Thymus (tissue), 14 donors: ENCODE measurements at places on chromosomes 6 and 20. TPM values are rescaled to one million over a fixed set of nuclear protein-coding genes. Genes with fewer than 3 reads are reported as not detected.

DNA sequence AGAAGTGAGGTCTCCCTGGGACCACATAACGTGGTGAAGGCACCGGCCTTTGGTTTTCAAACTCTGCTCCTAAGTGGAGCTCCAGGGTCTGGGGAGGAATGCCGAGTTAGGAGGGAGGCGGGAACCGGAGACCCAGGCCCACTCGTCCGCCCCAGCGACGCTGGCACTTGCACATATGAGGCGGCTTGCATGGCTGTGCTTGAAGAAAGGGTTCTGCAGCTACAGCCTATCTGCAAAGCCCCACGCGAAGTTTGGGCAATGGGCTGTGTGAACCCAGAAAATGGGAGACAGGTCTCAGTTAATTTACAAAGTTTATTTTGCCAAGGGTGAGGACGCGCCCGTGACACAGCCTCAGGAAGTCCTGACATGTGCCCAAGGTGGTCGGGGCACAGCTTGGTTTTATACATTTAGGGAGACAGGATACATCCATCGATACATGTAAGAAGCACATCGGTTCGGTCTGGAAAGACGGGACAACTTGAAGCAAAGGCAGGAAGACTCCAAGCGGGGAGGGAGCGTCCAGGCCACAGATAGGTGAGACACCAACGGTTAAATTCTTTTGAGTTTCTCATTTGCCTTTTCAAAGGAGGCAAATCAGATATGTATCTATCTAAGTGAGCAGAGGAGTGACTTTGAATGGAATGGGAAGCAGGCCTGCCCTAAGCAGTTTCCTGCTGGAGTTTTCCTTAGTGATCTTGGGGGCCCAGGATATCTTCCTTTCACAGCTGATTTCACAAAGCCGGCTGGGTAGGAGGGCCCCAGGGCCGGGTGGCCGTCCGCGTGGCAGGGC is 782 bp upstream of the PCMTD2 start:
- peaks cover 10% of the 10 kb centered on the region for H3K27me3 ChIP-seq
- peaks cover 18% of the 10 kb centered on the region for H3K4me1 ChIP-seq
- H3K27ac ChIP-seq = no peak overlapping the region
- H3K36me3 ChIP-seq = no peaks in the 10 kb centered on the region
- DNase-seq = no peak
- peak overlapping the region; percentile 47 for H3K4me3 ChIP-seq

DNA sequence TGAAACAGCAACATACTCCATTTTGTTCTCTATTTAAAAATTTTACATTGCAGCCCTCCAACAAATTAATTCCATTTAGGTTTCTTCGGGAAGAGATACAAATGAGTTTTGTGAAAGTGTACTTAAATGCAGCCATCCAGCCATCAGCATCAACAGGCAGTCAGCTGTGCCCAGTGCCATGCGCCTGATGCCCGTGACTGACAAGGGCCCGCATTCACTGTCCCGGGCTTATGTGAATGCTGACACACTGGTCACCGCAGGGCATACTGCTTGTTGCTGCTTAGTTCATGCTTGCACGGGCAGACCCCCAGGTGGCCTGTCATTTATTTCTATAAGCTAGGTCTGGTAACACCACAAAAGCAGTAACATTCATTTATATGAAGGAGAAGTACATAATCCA is 224.9 kb upstream of the QKI start:
- H3K27ac ChIP-seq = no peak overlapping the region
- H3K4me1 ChIP-seq = no peaks in the 10 kb centered on the region
- no peak overlapping the region for H3K4me3 ChIP-seq
- no peaks in the 10 kb centered on the region for H3K27me3 ChIP-seq

DNA sequence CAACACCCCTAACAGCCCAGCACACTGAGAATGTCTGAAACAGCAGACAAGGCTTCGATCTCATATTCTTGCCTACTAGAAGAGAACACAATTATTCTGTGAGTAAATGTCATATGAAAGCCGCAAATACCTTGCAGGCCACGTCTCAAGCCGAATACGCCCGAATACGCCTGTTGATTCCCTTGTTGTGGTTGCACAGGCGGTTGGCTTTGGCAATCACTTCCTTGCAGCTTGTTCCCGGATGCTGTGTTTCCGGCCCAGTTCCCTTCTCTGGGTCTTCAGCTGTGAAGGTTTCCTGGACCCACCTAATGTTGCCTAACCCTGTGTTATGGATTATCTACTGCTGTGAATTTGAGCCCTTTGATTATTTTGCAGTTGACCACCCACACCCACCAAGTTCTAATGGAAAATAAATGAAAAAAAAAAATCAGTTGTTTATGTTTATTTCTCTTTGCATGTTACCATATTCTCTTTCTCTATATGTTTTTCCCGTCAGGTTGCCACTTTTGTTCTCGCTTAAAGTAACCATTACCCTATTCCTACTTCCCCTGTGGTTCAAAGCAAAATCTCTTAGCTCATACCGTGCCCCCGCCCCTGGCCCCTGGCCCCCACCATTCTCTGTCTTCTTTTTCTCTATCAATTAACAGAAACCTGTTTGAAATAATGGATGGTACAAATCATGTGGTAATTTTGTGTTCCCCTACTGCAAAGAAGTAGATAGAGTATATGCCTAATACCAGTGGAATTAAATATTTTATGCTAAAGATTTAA is 172.4 kb downstream of the ADGB start:
- no peaks in the 10 kb centered on the region for H3K27me3 ChIP-seq
- peak; percentile 73 for DNase-seq
- peaks cover 18% of the 10 kb centered on the region for H3K4me1 ChIP-seq
- H3K27ac ChIP-seq = peak overlapping the region; percentile 91
- no peaks in the 10 kb centered on the region for H3K36me3 ChIP-seq
- H3K4me3 ChIP-seq = peak overlapping the region; percentile 40

DNA sequence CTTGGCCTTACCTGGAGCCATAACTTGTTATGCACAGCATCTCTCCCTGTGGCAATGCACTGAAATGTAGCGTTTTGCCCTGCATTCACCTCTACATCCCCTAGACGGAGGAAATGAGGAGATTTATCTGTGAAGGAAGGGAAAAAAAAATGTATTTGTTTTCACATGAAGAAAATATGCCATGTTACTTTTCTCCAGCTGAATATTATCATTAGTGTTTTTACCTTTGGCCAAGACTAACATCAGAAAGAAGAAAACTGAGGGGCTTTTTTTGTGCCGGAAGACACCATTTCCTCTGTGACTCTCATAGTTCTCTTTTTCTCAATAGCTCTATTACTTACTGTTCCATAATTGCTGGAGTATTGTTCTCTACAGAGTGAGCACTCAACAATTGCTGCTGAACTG is 280.4 kb downstream of the PTPRK start:
- peaks cover 5% of the 10 kb centered on the region for H3K4me1 ChIP-seq
- H3K27ac ChIP-seq = peak overlapping the region; percentile 39
- H3K4me3 ChIP-seq = no peak overlapping the region
- no peaks in the 10 kb centered on the region for H3K27me3 ChIP-seq
- DNase-seq = no peak
- no peaks in the 10 kb centered on the region for H3K36me3 ChIP-seq

DNA sequence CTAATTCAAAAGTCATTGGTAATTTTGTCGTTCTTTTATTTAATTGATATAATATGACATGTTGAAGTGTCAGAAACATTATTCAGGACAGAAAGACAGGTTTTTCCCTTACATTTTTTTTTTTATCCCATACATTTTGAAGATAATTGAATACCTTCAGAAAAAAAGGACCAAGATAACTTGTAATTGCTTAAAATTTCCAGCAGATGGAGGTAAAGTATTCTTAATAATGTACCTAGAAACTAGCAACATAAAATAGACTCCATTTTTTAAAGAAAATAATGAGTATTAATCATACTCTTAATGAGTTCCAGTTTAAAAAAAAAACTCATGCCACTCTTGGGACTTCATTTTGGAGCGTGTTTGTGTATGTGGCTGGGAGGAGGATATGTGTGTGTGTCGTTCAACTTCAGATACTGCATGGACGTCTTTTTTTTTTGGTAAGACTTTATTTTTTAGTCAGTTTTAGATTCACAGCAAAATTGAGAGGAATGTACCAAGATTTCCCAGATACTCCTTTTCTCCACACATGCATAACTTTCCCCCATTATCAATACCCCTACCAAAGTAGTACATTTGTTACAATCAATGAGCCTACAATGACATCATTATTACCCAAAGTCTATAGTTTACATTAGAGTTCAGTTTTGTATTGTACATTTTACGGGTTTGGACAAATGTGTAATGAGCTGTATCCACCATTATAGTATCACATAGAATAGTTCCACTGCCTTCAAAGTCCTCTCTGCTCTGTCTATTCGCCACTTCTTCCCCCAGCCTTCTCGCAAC is 79.4 kb downstream of the ROS1 start:
- H3K27me3 ChIP-seq = no peaks in the 10 kb centered on the region
- H3K36me3 ChIP-seq = no peaks in the 10 kb centered on the region
- H3K4me3 ChIP-seq = no peak overlapping the region
- no peaks in the 10 kb centered on the region for H3K4me1 ChIP-seq
- DNase-seq = no peak

The MEP1A gene
- 0.14 TPM for total RNA-seq

- no peak overlapping the region for H3K27ac ChIP-seq
- no peak for DNase-seq
- H3K36me3 ChIP-seq = peaks cover 33% of the 10 kb centered on the region
- peaks cover 18% of the 10 kb centered on the region for H3K4me1 ChIP-seq
Observed at GRCh38 chr20:62151835-62152364, 8.3 kb downstream of the SS18L1 start.
